Hepatocyte (in vitro differentiated cells): ENCODE measurements at places on chromosomes 4 and X.

DNA sequence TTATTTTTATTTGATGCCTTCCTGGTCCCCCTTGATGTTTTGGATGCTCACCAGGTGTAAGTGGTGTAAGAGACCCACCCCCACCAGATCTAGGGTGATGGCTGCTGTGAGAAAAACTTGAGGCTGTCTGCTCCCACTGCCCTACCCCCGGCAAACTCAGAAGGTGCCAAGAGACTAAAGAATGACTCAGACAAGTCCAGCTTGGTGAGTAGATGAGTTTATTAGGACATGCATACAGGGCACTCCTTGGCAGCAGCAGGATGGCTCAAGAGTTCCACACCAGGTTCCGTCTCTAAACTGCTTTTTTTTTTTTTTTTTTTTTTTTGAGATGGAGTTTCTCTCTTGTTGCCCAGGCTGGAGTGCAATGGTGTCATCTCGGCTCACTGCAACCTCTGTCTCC, 84.0 kb upstream of the HPF1 start:
- DNase-seq, result no peak

- peak; percentile 93 for DNase-seq
Measured at GRCh38 chr4:183986971-183987946, 82.2 kb downstream of the STOX2 start.

GRCh38 chrX:41785685-41786084, 61.7 kb downstream of the GPR82 start:
- DNase-seq, result no peak

DNA sequence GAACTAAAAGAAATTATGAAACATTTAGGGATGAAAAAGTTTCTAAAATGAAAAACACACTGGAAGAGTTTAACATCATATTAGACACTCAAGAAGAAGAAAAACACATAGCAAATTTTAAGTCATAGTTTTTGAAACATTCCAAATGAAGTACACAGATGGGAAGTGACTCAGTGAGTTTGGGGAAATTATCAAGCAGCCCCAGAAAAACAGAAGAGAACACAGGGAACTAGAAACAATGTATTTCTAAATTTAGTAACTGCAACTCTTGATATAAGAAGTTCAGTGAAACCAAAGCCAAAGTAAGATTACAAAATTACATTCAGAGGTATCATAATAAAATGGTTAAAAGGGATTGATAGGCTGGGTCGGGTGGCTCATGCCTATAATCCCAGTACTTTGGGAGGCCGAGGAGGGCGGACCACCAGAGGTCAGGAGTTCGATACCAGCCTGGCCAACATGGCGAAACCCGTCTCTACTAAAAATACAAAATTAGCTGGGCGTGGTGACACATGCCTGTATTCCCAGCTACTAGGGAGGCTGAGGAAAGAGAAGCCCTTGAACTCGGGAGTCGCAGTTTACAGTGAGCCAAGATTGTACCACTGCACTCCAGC, 461.2 kb downstream of the KCTD8 start:
- DNase-seq, result no peak

DNA sequence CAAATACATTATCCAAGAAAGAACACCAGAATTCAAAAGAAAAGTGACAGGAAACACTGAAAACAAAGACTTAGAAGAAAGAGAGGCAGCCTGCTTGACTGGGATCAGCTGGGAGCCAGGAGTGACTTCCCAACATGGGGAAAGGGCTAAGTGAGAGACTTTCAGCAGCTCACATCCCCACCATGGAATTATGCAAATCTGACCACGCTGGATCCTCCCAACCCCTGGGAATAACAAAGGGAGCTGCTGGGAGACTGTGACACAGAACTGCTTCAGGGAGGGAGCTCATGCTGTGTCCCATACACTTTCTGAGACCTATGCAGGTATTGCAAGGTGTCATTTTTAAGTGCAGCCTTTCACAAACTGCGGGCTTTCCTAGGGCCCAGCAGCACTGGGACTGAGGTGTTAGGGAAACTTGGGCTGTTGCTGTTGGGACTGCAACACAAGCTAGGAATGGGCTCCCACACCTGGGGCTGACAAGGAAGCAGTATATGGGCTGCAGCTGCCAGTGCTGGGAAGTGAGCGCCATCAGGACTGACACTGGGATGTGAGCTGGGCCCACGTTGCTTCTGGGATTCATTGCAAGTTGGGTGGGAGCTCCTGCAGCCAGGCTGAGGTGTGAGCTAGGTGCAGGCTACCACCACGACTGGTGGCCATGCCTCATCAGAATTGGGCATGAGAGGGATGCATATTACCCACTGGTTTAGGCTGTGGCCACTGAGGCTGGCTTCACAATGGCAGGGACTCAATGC, 139.1 kb downstream of the KDR start:
- DNase-seq, result no peak

GRCh38 chr4:148643851-148644250, 201.6 kb upstream of the NR3C2 start:
- no peak for DNase-seq

- DNase-seq, result peak; percentile 64
Measured at GRCh38 chr4:78951862-78952472, 12.7 kb upstream of the PAQR3 start.

GRCh38 chr4:2765832-2766526, 9.8 kb upstream of the TNIP2 start:
- no peak for DNase-seq

GRCh38 chr4:109760682-109761081, 30.8 kb upstream of the PLA2G12A start:
- no peak for DNase-seq

GRCh38 chr4:26077756-26078155, 163.7 kb downstream of the SMIM20 start:
- DNase-seq, result no peak

DNA sequence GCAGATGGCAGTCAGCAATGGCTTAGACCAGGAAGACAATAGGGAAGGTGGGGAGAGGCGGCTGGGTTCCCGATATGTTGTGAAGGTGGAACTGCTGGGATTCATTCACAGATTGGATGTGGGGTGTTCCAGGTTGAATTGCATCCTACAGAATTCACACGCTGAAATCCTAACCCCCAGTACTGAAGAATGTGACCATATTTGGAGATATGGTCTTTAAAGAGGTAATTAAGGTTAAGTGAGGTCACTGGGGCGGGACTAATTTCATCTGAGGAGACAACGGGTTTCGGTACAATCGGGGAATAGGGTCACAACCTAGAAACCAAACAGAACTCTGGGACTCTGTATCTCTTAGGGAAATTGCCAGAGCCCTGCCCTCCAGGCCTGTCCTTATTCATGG, 5.3 kb upstream of the CHRNA9 start:
- no peak for DNase-seq

DNA sequence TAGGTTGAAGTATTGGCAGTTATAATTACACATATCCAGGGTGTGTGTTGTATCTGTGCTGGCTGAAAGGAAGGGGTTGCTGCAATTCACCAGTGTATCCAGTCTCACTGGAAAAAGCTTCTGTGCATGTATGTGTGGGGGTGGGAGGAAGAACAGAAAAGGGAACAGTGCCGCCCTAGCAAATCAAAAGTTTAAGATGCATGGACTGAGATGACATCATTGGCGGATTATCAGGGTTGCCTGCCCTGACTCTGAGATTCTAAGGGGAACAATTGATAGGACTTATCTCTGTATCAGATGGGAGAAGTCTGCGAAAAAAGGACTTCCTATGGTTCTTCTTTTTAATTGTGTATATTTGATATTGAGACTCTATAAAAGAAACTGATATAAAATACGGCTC, 3.5 kb downstream of the SLC25A43 start:
- DNase-seq, result no peak

GRCh38 chr4:37719021-37719420, 32.8 kb upstream of the RELL1 start:
- DNase-seq, result no peak

DNA sequence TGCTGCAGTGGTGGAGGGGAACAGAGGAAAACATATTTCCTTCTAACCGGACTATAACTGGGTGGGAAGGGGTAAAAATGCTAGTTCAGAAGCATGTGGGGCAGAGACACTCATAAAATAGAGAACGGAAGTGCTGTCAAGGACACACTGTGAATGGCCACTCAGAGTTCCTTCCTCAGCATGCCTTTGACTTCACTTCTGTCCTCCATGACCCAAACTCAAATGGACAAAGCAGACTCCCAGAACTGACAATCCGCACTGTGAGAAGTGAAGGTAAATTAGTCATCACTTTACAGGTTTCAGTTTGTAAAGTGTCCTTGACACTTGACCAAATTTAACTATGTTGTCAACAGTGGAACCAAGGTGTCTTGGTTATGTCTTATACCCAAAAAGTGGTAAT, 30.2 kb upstream of the ELF2 start:
- no peak for DNase-seq

GRCh38 chr4:126445596-126445995, 1130.8 kb downstream of the FAT4 start:
- DNase-seq, result no peak

DNA sequence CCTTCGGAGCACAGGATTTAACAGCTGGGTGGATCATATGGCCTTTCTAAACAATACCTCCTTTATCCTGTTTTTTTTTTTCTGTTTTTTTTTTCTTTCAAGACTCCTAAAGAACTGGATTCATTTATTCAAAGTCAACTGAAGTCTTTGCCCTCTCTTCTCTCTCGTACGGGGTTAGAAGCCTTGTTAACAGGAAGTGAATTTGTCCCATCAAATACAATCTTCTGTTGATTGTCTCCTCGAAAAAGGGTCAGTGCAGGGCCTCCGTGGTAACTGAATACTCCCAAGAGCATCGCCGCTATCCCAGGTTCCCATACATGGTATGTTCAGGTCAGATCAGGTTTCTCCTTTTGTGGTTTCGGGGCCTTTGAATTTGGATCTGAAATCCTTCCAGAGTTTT, 1.8 kb upstream of the TMEM128 start:
- DNase-seq, result no peak

GRCh38 chrX:16978193-16978984, 31.9 kb downstream of the REPS2 start:
- DNase-seq, result no peak

DNA sequence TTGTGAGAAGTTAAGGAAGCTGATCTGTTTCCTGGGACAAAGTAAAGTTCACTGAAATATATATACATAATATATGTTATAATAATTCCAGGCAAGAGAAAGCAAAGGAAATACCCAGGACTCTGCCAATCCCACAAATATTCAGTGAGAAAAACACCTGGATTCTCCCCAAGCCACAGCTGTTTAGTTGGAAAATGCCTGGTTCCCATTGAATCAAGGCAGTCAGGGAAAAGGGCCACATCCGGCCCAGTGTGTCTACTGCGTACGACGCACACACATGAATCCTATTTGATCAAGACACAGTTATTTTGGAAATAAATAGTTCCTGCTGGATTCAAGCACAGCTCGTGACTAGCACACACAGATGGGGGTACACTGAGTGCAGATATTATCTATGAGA, 6.3 kb upstream of the DCHS2 start:
- DNase-seq, result no peak

- no peak for DNase-seq
Measured at GRCh38 chr4:57682275-57682674, 572.1 kb upstream of the IGFBP7 start.

GRCh38 chr4:89707467-89707866, 129.5 kb downstream of the SNCA start:
- DNase-seq, result no peak

DNA sequence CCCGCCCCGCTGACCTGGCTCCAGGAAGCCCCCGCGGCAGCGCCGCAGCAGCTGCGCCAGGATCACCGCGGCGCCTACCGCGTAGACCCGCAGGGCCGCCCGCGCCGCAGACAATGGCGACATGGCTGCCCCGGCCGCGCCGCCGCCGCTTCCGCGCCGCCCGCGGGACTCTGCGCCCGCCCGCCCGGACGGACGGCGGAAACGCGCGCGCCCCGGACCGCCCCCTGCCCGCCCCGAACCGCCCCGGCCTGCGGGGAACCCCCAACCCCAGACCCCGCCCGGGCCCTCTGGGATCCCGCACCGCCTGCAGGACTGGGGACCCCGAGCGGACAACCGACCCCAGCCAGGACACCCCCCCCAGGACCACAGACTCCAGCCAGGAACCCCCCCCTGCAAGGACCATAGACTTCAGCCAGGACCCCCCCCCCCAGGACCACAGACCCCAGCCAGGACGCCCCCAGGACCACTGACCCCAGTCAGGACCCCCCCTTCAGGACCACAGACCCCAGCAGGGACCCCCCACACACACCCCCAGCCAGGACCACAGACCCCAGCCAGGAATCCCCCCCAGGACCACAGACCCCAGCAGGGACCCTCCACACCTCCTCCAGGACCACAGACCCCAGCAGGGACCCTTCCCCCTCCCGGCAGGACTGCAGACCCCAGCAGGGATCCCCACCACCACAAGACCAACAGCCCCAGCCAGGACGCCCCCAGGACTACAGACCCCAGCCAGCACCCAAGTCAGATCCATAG, at the start of the genes DHRSX and ZBED1:
TSS of gene DHRSX (minus strand) at position 174 of the 756 bp plus-strand sequence. CDS start at position 123, 51 bp downstream.
TSS of gene ZBED1 (minus strand) at position 174 of the 756 bp plus-strand sequence. CDS start 10,257 bp downstream, outside the sequence.
- peak; percentile 75 for DNase-seq

DNA sequence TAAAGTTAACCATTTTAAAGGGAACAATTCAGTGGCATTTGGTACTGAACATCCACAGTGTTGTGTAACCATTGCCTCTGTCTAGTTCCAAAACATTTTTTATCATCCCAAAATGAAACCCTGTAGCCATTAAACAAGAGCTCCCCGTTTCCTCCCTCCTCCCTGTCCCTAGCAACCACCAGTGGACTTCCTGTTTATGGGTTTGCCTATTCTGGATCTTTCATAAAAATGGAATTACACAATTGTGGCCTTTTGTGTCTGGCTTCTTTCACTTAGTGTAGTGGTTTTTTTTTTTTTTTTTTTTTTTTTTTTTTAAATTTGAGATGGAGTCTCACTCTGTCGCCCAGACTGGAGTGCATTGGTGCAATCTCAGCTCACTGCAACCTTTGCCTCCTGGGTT, 11.6 kb downstream of the RBMX2 start:
- no peak for DNase-seq

DNA sequence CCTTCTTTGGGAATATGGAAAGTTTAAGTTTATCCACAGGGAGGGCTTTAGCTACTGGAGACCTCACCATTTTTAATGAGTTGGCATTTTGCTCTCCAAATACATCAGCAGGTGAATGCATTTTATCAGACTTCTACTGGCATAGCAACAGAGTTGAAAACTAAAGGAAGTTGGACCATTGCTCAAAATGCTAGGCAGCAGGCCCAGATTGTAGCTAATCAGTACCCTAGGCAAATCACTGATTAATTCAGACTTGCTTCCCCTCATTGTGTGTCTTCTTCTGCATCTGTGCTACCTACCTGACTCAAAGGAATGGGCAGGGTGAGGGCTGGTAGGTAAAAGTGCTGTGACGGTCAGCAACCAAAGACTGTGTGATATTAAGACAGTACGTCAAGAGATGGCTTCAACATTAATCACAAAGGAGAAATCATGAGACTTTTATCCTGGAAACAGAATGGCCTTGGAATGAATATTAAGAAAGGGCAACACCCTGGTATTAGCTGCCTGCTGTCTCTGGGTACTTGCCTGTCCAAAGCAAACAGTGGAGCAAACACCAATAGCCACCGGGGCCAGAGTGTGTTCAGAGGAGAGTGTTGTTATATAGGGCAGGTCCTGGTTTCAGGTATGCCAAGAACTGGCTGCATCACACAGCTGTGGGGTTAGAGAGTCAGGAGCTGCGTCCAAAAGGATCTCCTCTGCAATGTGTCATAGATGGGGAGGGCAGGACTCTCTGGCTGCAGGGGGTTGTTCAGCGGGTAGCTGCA, 17.1 kb upstream of the SMIM20 start:
- DNase-seq, result no peak

GRCh38 chrX:9781941-9782340, 4.3 kb upstream of the SHROOM2 start:
- DNase-seq, result no peak

- DNase-seq, result peak; percentile 15
Measured at GRCh38 chr4:138522366-138522765, 280.2 kb upstream of the SLC7A11 start.

- DNase-seq, result peak; percentile 17
Measured at GRCh38 chr4:85086721-85087120, 120.2 kb upstream of the WDFY3 start.
